ENCODE measurements at places on chromosomes 11 and 22.
A peak's percentile ranks its signal among the peaks of the same experiment; 100 is the strongest.

DNA sequence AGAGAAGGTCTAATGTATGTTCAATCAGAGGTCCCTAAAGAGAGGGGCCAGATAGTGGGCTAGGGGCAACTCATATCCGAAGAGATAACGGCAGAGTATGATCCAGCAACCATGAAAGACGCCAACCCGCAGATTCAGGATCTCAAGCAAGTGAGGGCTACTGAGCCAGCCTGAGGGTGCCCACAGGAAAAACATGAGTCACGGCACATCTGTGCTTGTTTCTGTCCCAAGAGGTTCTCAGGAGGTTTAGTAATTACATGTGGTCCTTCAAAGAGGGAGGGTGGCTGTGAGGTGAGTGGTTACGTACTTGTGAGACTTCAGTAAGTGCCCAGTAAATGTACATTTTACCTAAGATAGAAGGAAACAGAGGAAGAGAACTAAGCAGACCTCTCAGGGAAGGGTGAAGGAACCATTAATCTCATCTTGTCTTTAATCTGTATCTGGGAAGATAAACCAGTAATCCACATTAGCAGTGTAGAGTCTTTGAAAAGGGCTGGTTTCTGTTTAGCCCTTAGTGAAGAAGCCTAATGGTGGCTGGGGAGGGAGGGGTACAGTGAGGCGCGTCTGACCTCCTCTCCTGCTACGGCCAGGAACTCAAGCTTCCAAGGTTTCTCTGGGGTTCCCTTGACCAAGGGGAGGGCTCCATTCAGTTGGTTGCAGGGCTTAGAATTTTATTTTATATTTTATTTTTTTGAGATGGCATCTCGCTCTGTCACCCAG, 10.2 kb downstream of the SIRT3 start:
- no peak for DNase-seq

DNA sequence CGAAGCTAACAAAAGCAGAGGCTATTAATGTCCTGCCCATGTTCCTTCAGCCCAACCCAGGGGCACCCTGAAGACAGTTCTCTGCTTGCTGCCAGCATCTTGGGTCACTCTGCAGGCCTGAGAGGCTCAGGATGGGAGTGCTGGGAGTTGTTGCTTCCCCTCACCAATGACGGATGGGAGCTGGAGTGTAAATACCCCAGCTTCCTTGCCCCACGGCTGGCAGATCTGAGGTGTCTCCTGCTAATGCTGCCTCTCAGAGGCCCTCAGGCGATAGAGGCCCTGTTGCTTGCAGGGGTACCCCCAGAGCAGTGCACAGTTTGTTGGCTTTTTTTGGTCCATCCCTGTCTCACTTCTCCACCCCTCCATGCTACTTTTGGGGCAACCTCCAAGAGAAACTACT, 32.9 kb downstream of the IFT27 start:
- DNase-seq, result no peak

- DNase-seq, result no peak
Observed at GRCh38 chr22:19523240-19524169, 705 bp downstream of the CLDN5 start.

GRCh38 chr11:100925935-100926334, 203.7 kb downstream of the PGR start:
- no peak for DNase-seq

- no peak for DNase-seq
Observed at GRCh38 chr11:100578831-100579311, 108.2 kb upstream of the ARHGAP42 start.

GRCh38 chr11:2466869-2467694, 22.3 kb downstream of the KCNQ1 start:
- DNase-seq, result peak; percentile 62

GRCh38 chr11:111418436-111418787, 39.3 kb upstream of the POU2AF1 start:
- DNase-seq, result no peak

DNA sequence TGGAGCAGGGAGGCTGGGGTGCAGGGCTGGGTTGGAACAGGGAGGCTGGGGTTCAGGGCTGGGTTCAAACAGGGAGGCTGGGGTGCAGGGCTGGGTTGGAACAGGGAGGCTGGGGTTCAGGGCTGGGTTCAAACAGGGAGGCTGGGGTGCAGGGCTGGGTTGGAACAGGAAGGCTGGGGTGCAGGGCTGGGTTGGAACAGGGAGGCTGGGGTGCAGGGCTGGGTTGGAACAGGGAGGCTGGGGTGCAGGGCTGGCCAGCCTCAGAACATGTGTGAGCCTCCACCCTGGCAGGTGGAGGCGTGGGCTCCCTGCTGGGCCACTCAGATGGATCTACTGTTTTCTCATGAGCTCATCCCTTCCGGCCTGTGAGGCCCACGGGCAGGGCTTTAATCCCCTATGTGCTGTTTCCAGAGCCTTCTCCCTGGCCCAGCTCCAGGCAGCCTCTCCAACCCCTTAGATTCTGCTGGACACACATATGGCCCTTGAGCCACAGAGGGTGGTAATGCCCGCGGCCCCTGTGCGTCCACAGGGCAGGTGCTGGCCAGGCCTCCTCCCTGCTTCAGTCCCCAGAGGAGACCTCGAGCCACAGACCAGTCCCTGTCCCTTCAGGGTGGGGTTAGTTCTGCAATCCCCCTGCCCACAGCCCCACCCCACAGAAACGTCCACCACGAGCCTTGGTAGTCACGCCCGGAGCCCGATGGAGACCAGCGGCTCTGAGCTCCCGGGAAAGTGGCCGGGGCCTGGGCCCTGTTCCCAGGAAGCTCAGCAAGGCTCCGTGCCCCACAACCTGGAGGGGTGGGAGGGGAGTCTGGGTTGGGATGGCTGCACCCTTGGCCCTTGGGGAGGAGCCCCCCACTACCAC, 197.9 kb downstream of the BRD1 start:
- DNase-seq, result no peak

- DNase-seq, result no peak
Observed at GRCh38 chr11:28132548-28132947, 24.4 kb downstream of the METTL15 start.

DNA sequence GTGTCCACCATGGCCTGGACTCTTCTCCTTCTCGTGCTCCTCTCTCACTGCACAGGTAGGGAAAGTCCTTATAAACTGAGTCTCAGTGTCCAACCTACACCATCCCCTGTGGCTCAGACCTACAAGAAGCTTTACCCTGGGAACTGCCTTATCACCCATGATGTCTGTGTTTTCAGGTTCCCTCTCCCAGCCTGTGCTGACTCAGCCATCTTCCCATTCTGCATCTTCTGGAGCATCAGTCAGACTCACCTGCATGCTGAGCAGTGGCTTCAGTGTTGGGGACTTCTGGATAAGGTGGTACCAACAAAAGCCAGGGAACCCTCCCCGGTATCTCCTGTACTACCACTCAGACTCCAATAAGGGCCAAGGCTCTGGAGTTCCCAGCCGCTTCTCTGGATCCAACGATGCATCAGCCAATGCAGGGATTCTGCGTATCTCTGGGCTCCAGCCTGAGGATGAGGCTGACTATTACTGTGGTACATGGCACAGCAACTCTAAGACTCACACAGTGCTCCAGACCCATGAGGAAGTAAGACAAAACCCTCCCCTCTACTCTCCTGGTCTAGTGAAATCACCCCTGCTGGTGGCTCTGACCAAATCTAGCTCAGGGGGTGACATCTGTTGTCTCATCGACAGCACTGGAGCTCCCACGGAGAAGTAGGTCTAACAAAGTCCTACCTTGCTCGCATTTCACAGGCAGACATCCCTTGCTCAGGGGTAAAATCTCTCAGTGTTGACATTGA, 74.3 kb downstream of the VPREB1 start:
- no peak for DNase-seq

- DNase-seq, result no peak
Observed at GRCh38 chr11:132312701-132313111, 942.3 kb downstream of the NTM start.
